Occipital lobe (tissue), 3 donors: ENCODE measurements at places on chromosomes 11 and 22.

DNA sequence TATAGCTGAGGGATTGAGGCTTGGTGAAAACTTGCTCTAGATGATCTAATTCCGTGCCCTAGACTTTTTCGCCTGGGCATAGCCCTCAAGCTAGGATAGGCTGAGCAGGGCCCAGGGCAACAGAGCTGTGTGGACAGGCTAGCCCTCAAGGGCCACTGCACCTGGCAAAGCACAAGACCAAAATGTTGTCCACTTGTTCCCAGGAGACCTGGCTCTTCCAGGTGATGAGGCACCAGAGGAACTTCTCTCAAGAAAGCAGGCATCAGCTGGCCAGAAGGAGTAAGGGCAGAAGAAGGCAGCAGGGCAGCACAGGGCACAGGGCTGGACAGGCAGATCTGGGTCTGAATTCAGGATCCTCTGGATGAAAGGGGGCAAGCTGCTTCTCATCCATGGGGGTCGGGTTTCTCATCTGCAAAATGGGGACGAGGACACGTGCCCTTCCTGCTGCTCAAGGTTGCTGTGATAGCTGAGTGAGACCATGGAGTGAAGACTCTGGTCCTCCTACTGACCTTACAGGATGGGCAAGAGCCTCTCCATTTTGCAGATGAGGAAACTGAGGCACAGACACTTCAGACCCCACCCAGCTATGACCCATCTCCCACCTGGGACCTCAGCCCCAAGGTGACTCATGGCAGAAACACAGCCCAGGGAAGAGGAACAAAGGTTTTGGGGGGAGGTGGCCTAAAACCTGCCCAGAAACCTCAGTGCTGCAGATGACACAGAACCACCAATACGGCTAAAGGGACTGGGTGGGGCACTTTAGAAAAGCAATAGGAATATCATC is 42.2 kb upstream of the PRDM11 start:
- DNase-seq, result no peak

DNA sequence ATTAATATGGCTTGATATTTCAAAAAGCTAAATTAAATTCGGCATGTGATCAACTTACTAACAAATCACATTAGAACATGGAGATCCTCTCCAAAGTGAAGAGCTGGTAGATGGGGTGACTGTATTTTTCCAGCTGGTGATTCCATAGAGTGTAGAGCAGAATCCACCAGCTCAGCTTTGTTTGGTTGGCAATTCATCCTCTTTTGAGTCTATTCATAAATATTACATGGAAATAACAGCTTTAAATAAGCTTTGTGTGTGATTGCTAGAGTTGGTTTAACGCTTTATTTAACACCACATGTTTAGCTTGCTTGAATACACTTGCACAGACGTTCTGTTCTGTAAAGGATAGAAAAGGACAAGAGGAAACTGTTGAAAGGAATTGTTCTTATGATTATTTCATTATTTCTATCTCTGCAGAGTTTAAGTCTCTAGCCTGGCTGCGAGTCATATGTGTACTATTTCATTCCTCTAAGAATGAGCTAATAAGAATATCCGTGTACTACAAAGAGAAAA is 738.3 kb upstream of the KIRREL3 start:
- no peak for DNase-seq

DNA sequence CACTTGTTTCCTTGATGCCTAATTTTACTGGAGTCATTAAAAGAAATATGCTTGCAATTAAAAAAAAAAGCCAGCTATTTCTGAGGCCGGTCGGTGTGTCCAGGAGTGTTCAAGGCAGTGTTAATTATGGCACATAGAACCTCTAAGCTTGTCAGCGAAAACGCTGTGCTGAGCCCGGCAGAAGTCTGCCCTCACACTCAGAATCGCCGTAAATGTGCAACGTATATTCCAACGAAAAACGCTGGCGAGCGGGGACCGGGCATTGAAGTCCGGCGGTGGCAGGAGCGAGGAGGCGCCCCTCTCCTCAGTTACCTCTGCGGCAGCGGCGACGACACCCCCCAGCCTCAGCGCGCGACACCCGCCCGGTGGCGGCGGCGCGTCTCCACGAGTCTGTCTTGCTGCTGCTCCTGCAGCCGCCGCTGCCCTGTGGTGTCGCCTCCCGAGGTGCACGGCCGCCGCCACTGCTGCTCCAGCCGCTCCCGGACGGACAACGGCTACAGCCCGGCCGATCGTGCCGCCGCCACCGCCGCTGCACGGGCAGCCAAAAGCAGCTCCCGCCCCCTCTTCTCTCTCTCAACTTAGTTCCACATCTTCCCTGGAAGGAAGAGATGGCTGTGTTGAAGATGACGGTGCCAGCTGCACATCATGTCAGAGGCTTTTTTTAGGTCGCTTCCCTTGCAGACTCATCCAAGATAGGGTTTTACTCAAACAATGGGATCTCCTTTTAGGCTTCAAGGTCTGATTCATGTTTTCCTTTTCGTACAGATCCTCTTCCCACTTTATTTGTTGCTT is 56.0 kb downstream of the JAM3 start:
- DNase-seq, result peak; percentile 66

DNA sequence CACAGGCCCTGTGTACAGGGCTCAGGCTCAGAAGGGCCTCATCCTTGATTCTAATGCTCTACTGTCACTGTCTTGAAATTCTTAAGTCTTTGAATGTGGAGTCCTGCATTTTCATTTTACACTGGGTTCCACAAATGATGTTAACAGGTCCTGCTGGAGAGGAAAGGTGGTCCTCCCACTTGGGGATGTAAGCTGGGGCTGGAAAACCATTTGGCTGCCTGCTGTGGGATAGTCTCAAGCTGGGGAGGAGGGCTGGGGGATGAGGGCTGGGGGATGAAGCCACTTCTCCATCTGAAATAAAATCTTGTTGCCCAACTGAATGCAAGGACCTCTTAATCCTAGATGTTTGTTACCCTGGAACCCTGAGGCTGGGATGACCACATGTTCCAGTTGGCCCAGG is 423.0 kb downstream of the TENM4 start:
- DNase-seq, result no peak

- no peak for DNase-seq
These were observed 412.5 kb upstream of the DDI1 start for GRCh38 chr11:103623933-103624332.

GRCh38 chr11:117917591-117918151 is 11.5 kb downstream of the TMPRSS13 start:
- no peak for DNase-seq

DNA sequence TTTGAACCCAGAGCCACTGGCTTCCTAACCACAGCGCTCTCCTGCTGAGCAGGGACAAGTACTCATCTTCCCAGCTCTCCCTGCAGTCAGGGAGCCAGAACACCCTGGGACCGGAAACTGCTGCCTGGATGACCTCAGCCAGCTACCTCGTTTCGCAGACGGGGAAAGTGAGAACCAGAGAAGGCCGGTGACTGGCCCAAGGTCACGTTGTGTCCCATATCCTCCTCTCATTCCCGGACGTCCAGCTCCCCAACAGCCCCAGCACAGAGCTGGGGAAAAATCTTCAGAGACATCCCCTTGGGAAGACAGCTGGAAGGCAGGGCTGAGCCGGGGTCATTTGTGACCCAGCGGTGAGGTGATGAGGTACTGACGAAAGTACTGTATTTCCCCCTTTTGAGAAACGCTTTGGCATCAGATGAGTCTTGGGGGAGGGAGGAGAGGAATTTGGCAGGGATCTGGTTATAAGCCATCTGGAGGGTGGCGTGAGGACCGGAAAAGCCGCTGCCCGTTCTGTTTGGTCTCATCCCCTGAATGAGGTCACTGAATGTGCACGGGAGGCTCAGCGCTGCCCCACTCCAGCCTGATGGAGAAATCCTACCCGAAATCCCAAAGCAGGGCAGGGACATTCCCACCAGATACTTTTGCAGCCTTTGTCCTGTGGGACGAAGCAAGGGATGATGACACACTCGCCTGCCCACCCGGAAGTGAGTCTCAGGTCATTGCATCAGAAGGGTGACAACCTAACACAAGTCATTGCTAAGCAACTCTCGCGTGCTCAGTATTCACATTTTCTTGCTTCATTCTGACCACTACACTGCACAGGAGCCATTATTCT is 41.1 kb downstream of the LIF start:
- DNase-seq, result no peak

- DNase-seq, result no peak
These were observed 40.7 kb downstream of the SHANK2 start for GRCh38 chr11:71211631-71212030.

- no peak for DNase-seq
These were observed 8.6 kb downstream of the TCN1 start for GRCh38 chr11:59857439-59858434.

- DNase-seq, result no peak
These were observed 13.0 kb downstream of the SCN4B start for GRCh38 chr11:118139578-118139977.

GRCh38 chr11:57566005-57566904 is 1.2 kb downstream of the UBE2L6 start:
- no peak for DNase-seq

- DNase-seq, result no peak
These were observed 15.0 kb upstream of the FGF3 start for GRCh38 chr11:69834251-69834650.

GRCh38 chr22:49009359-49010063 is 818.2 kb downstream of the BRD1 start:
- DNase-seq, result no peak

GRCh38 chr11:106818443-106818842 is 199.8 kb downstream of the GUCY1A2 start:
- no peak for DNase-seq

DNA sequence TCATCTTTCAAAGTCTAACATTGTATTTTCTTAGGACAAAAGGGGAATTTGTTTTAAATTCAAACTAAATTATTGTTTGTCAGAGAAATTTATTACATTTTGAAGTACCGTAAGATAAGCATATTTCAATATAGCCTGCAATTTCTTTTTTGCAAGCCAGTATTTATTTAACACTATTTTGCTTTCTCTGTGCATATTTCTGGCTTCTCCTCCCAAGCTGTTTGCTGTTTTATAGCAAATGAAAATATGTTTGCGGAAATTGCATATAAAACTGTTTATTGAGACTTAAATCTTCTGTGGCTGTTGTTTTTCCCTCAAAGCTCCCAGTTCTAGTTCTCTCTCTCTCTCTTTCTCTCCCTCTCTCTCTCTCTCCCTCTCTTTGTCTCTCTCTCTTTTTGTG is 866.8 kb downstream of the FAM181B start:
- DNase-seq, result no peak

- no peak for DNase-seq
These were observed 84.5 kb downstream of the ISX start for GRCh38 chr22:35150183-35151107.

GRCh38 chr11:131305005-131305404 is 65.4 kb upstream of the NTM start:
- no peak for DNase-seq

GRCh38 chr11:12478743-12479142 is 101.4 kb downstream of the PARVA start:
- no peak for DNase-seq

- DNase-seq, result no peak
These were observed 241.4 kb downstream of the BRD1 start for GRCh38 chr22:49586244-49586748.

DNA sequence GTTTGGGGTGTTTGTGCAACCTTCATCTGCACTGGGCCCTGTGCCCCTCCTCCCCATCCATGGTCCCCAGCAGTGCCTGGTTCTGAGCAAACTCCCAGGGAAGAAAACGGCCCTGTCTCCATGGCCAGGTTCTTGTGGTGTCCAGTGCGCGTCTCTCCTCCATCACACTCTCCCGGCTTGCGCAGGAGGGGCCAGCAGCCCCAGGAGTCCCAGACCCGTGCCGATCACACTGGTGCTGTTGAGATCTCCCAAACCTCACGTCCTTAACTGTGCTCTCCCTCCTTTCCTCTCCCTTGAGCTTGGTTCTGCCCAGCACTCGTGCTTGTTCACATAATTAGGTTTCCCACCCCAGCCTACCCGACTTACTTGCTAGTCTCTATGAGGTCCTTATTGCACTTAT is 10.9 kb upstream of the GRK2 start:
- no peak for DNase-seq

- no peak for DNase-seq
These were observed 1370.1 kb upstream of the RAG2 start for GRCh38 chr11:37968148-37968547.

GRCh38 chr22:50696799-50697561 is 24.4 kb downstream of the SHANK3 start:
- no peak for DNase-seq

DNA sequence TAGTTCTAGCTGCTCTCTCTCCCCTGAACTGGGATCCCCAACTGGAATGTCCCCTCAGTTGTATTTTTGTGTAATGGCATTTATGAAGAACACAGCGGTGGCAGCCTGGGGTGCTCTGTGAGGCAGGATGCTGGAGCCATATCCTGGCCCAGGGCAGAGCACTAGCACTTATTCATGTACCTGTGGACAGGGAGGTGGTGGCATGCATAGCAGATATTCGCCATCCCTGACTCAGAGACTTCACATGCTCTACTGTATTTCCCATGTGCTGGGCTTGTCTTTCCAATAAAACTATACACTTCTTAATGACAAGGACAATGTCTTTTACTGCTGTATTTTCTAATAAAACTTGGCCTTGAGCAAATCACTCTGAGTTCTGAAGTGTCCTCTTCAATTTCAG is 125.3 kb downstream of the ADAMTS15 start:
- DNase-seq, result no peak

DNA sequence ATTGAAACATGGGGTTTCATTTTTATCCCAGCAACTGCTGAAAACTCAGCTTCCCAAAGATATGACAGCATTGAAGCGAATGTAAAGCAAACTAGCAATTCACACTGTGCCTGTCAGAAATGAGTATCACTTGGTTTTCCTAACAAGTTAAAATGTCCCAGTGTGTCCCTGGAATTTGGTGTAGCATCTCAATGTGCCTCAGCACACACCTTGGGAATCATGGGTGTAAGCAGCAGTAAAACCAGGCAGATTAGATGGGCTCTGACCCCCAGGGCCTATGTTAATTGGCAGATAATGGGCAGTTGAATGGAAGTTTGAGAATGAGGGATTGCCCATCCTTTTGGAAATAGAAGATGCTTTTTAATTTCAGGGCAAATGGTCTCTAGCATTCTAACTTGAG is 784.9 kb upstream of the LRRC4C start:
- no peak for DNase-seq

- no peak for DNase-seq
These were observed 25.1 kb downstream of the RNF185 start for GRCh38 chr22:31185056-31185455.

- DNase-seq, result no peak
These were observed 42.0 kb upstream of the CXCR5 start for GRCh38 chr11:118841469-118842242.

- DNase-seq, result no peak
These were observed 2.9 kb downstream of the PANX2 start for GRCh38 chr22:50173311-50173982.

DNA sequence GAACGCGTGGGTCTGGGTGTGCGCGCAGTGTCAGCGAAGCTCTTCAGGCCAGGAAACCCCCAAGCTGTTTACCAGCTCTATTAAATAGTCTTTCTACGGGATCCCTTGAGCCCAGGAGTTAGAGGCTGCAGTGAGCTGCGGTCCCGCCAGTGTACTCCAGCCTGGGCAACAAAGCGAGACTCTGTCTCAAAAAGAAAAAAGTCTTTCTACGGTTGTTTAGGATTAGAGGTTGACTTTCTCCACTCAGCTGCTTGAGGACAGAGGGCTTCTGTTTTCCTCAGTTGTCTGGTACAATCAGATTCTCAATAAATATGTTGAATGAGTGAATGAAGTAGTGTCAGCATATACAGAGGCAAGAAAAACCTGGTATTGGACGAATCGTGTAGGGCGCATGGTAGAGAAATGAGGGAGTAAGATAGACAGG is 619 bp downstream of the SART1 start:
- no peak for DNase-seq

- no peak for DNase-seq
These were observed 458 bp downstream of the OSBPL5 start for GRCh38 chr11:3164552-3165151.

- no peak for DNase-seq
These were observed 107.3 kb downstream of the BRD1 start for GRCh38 chr22:49720279-49720959.
